ENCODE measurements at places on chromosomes 3 and 15.

DNA sequence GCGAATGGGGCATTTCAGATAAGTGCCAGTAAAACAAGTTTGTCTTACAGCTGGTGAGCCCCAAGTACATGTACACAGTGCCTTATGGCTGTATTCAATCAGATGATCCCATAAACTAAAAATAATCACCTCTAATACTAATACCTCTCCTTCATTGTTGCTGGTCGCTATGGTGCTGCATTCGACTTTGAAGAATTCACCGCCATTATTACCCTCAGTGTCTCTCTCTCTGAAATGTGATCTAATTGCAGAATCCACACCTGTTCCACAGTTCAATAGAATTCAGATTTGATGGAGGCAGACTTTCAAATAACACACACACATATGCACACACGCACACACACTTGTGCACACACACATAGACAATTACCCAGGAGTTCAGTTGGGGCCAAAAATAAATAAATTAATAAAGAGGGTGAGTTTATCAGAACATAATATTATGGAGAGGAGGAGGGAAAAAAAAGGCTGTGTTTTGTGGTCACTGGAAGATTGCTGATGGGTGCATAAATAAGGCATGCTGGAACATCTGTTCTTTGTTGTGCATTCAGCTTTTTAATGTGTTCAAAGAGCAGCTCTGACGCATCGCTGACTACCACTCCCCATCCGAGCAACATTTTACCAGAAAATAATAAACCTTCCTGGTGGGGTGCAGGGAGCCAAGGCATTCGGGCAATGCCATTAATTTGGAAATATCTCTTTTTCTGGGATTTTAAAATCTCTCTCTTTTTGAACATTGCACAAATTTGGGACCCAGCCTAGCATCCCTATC lies 235.7 kb downstream of the SATB1 start:
- no peak for DNase-seq

- no peak for DNase-seq
These were observed 8.5 kb downstream of the CLK3 start for GRCh38 chr15:74624020-74624602.

DNA sequence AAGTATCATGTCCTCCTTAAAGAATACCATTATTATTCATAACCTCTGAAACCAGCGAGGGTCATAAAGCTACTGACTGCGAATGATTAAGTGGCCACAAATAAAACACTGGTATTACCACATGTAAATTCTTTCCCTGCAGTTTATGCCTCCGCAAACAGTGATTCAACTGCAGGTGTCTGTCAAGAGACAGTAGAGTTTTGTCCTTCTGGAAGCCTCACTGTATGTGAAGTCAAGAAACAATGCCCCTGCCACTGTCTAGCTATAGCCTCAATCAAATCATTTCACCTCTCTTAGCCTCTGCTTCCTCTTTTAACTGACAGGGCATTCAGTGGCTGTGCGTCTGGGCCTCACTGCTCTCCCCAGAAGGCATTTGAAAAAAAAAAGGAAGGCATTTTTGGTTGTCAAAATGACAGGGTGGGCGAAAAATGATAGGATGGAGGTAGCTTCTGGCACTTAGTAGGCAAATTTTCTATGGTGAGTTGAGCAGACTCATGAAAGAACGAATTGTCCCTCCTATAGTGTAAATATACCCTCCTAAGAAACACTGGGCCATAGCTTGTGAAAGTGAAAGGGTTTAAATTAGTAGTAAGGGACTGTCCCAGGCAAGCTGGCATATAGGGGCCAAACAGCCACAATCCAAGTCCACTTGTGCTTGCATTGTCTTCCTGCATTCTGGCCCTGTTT lies 66.7 kb downstream of the FILIP1L start:
- no peak for DNase-seq

- DNase-seq, result peak; percentile 57
These were observed 6.0 kb downstream of the FOXB1 start for GRCh38 chr15:60009980-60010732.

GRCh38 chr3:130688015-130688688 lies 58.5 kb downstream of the PIK3R4 start:
- no peak for DNase-seq

GRCh38 chr15:70356919-70357318 lies 259.2 kb upstream of the TLE3 start:
- no peak for DNase-seq

DNA sequence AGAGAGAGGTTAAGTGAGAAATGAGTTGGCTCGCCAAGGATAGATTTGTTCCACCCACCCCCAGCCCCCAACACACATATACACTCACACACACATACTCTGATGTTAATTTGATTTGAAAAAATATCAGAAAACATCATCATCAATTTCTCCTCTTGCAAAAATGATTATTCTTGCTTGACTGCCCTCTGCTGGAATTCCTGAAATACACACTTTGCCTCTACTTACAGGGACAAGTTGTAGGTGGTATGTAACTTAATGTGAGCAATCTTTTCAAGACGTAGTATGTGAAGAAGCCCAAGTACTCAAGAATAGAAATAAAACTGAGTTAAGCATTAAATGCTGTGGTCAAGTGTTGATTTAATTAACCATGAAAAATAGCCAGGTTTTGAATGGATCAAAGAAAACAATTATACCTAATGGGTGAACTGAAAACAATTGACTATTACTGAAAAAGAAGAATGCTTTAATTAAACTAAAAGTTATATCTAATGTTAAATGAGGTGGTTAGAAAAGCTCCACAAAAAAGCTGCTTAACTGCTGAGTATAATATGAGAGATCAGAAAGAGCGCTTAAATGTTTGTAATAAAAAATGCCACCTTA lies 46.6 kb upstream of the MDFIC2 start:
- DNase-seq, result peak; percentile 50

DNA sequence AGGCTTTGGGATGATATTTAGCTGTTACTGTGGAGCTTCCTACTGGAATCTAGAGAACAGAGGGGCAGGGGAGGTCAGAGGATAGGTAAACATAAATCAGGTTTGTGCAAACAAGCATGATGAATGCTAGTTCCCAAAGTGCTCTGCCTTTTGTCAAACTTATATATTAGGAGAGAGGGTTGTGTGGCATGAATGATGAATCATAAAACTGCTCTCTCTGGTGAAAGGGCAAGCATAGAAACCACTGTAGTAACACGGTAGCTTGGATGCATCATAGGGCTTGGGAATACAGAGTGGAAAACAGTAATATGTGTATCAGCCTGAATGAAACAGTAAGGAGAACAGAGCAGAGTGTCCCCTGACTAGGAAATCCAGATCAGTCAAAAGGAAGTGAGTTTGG lies 486.7 kb downstream of the IL5RA start:
- DNase-seq, result no peak

GRCh38 chr15:43093026-43093425 lies 12.8 kb downstream of the UBR1 start:
- no peak for DNase-seq

GRCh38 chr15:46213551-46213950 lies 578.7 kb downstream of the SQOR start:
- DNase-seq, result no peak

DNA sequence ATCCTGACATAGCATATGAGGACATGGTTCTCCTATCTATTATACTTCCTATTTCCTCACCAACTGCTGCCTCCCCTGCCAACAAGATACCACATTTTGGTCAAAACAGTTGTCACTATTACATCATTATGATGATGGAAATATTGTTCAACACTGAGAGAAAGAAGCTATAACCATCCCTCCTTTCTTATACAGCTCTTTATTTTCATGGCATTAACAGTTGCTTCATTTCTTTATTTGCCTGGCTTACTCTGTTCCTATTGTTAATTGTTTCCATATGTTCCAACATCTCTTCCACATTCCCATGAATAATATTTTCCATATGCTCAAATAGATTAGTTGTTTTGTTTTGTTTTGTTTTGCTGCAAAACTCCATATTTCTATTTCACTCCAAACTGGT lies 40.8 kb upstream of the FILIP1L start:
- no peak for DNase-seq

DNA sequence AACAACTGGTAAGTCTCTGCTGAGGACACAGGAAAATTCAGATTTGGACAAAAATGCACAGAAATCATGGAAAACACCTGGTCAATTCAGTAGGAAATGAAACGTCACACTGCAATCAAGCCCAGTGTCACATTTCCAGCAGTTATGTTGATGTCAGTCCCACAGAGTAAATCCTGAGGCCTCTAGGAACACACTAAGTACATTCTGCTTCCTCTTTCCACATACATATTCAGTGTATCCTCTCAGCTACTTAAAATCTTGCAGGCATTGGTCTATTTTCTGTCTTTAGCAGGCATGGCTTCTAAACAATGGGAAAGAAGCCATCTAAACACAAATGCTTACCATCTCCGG lies 207.8 kb downstream of the PLCL2 start:
- no peak for DNase-seq

- DNase-seq, result no peak
These were observed 16.0 kb downstream of the ANKRD28 start for GRCh38 chr3:15781637-15782402.

DNA sequence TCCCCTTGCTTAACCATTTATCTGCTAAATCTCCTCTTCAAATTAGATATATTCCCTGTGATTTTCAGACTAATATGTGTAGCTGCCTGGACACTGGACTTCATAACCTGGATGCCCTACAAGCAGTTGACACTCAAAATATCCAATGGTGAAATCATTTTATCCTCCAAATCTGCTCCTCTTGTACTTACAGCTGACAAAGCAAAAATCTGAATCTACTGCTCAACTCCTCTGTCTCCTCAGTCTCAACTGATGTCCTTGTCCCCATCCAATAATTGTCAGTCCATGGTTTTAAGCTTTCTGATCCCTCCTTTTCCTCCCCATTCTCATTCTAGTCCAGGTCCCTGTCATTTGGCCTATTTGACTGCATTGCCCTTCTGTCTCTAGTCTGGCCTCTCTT lies 411.8 kb downstream of the TBC1D5 start:
- no peak for DNase-seq

DNA sequence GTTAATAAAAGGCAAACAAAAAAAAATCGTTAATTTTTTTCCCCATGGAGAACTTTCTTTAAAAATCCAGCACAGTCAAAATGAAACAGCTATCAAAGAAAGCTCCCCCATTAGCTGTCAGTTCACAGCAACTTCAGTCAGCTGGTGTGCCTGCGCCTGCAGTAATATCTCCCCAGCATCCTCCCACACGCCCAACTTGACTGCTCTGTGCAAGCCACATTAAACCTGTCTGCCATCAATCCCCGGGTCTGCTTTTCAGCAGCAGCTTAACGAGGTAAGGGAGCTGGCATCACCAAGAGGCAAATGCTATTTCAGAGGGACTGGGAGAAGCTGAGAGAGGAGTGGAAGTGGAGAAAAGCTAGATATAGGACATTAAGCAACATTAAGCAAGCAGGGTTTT lies 337.5 kb downstream of the GAP43 start:
- DNase-seq, result no peak

Data from GM23338 (cell line).